ENCODE measurements at places on chromosomes 6 and 20. TPM values are rescaled to one million over a fixed set of nuclear protein-coding genes. Genes with fewer than 3 reads are reported as not detected.

NQO2 gene
- total RNA-seq, result 58.8 TPM

CYP24A1 gene
- not detected for total RNA-seq

BACH2 gene
- 3.9 TPM for total RNA-seq

LAMP5 gene
- 0.80 TPM for total RNA-seq

B3GALT4 gene
- 3.8 TPM for total RNA-seq

OR2H1 gene
- total RNA-seq, result not detected

PAX1 gene
- total RNA-seq, result not detected

TFAP2D gene
- 0.31 TPM for total RNA-seq

MAP3K7 gene
- 40.5 TPM for total RNA-seq

PLCB1 gene
- 8.1 TPM for total RNA-seq

RIPOR3 gene
- 11.2 TPM for total RNA-seq

HRH3 gene
- total RNA-seq, result not detected

MAS1 gene
- total RNA-seq, result not detected

ASCC3 gene
- total RNA-seq, result 57.9 TPM

PHACTR3 gene
- total RNA-seq, result 8.7 TPM

TFEB gene
- 10.4 TPM for total RNA-seq

NT5E gene
- total RNA-seq, result 47.1 TPM

RIPPLY2 gene
- total RNA-seq, result not detected

BNIP5 gene
- total RNA-seq, result not detected

NINL gene
- total RNA-seq, result 95.5 TPM

MYCT1 gene
- total RNA-seq, result 178 TPM

WFDC10B gene
- total RNA-seq, result not detected

DOK5 gene
- 0.26 TPM for total RNA-seq

SAMD5 gene
- total RNA-seq, result 4.7 TPM

RCAN2 gene
- 17.0 TPM for total RNA-seq

DDX43 gene
- not detected for total RNA-seq

CLPSL2 gene
- not detected for total RNA-seq

PRPF6 gene
- total RNA-seq, result 73.4 TPM

TMEM244 gene
- not detected for total RNA-seq

NRSN1 gene
- total RNA-seq, result not detected

GABRR2 gene
- 0.36 TPM for total RNA-seq

Measured in endothelial cell (in vitro differentiated cells).